ENCODE measurements at places on chromosomes 11 and 22.

GRCh38 chr11:8047382-8047781 lies 33.6 kb upstream of the TUB start:
- no peak for DNase-seq

GRCh38 chr11:8036002-8036802 lies 44.8 kb upstream of the TUB start:
- no peak for DNase-seq

DNA sequence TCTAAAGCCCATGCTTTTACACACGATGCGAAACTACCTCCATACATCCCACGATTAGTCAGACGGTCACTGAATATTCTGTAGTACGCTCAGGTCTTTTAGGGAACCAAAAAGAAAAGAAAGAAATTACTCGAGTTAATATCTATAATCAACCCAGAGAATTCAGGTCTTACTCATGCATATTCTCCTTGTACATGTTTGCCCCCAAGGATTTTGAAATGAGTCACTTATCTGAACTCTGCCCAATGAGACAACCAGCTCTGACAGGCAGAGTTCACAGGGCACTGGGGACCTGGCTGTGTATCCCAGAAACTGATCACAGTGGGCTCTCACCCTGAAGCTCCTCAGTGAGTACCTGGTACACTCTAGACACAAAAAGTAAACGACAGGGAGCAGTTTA lies 29.2 kb downstream of the RASSF10 start:
- DNase-seq = no peak

DNA sequence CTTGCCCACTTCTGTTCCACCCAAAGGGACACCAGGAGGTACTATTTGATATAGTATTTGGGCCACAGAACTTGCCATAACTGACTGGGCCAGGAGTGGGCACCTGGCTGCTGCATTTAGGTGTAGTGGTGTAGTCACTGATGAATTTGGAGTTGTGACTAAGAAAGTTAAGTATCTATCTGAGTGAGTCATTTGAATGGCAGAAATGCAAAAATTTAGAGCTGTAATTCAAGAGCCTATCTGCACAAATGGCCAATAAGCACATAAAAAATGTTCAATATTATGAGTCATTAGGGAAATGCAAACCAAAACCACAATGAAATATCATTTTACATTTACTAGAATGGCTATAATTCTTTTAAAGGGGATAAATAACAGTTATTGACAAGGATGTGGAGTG lies 14.7 kb downstream of the GLYATL2 start:
- no peak for DNase-seq

- DNase-seq = no peak
Measured at GRCh38 chr22:38205261-38206128, 3.7 kb downstream of the MAFF start.

DNA sequence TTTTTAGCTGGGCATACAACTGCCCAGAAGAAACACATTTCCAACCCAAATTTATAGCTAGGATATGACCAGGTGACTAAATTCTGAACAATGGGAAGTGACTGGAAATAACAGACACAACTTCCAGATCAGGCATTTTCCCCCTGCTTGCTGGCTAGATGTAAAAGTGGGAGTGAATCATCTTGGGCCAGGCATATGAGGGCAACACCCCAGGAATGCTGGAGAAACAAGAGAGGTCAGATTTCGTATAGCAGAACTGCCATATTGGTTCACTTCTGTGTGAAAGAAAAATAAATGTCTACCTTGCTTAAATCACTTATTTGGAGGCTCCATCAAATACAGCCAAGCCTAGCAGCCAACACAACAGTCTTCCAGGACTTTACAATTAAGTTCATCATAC lies 7.4 kb downstream of the ATL3 start:
- no peak for DNase-seq

- DNase-seq = no peak
Measured at GRCh38 chr11:107017104-107017432, 1.2 kb downstream of the GUCY1A2 start.

- DNase-seq = no peak
Measured at GRCh38 chr11:101528541-101528940, 55.3 kb downstream of the TRPC6 start.

DNA sequence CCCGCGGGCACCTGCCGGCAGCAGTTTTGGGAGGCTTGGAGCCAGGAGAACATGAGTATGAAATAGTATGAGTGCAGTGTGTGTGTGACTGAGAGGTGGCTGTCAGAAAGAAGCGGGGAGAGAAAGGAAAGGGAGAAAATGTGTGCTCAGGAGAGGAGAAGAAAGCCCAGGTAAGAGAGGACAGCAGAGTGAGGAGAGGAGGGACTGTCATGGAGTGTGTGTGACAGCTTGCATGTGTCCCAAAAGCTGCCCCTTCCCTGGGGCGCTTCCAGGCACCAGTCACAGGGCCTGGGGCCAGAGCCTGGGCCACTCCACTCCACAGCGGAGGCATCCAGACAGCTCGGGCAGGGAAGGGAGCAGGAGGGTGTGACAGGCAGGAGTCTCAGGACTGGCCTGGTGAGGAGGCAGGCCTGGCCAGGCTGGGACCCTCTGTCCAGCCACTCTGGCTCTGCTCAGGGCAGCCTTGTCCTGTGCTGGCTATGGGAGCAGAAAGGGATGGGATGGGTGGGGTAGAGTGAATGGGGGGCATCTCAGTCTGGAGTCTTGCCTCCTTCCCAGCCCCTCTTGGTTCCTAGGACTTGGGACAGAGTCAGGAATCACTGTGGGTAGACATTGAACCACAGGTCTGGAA lies 949 bp downstream of the MMP11 start:
- DNase-seq = no peak

DNA sequence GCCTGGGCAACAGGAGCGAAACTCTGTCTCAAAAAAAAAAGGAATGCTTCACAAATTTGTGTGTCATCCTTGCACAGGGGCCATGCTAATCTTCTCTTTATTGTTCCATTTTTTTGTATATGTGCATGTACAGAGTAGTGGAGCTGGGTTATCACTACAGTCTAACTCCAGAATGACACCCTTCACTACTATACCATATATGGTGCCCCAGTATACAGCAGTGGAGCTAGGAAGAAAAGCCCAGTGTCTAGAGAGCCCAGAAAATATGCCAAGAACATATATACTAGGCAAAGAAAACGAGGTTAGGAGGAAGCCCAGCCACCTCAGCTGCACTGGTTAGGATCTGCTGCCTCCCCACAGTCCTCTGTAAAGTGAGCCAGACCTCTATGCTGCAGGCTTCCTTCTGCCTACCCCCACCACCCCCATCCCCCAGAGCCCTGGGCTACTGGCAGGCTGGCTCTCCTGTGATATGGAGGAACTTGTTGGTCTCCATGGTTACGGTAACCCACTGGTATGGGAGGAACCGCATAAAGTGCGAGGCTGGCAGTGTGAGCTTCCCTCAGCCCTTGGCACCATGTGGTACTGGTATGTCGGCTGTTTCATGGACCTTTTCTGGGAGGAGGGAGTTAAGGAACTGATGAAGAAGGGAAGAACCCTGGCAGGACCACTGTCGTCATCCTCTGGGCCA lies 34.3 kb downstream of the RCOR2 start:
- DNase-seq = no peak

- no peak for DNase-seq
Measured at GRCh38 chr11:24738972-24739371, 242.1 kb downstream of the LUZP2 start.

DNA sequence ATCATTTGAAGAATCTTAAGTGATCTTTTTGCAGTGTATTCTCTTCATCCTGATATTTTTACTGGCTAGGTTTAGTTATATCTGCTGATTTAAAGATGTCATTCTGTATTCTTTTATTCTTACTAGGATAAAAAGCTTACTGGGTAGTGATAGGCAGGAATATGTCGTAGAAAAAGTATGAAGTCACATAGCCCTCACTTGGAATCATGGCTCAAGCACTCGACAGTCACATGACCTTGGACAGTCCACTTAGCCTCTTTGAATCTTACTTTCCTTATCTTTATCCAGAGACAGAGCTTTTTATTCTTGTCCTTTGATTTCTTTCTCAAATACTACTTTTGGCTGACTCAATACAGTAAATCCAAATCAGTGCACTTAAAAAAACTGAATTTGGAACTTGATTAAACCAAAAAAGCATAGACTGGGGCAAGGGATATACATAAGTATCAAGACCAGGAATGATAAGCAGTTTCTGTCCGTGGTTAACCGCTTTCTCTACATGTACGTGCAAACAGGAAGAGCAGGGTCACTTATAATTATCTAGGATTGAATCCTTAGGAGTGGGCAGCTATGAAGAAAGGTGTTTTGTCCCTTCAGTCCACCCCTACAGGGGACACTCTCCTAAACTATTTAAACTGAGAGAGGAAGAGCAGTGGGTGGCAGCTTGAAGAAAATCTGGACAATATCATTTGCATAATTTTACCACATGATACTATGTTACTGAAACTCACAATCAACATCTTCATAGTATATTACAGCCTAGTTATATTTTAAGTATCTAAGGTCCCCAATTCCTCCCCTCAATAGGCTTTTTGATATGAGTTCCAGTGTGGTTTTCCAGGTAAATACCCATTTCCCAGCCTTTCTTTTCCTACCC lies 8.0 kb downstream of the MMP7 start:
- no peak for DNase-seq

DNA sequence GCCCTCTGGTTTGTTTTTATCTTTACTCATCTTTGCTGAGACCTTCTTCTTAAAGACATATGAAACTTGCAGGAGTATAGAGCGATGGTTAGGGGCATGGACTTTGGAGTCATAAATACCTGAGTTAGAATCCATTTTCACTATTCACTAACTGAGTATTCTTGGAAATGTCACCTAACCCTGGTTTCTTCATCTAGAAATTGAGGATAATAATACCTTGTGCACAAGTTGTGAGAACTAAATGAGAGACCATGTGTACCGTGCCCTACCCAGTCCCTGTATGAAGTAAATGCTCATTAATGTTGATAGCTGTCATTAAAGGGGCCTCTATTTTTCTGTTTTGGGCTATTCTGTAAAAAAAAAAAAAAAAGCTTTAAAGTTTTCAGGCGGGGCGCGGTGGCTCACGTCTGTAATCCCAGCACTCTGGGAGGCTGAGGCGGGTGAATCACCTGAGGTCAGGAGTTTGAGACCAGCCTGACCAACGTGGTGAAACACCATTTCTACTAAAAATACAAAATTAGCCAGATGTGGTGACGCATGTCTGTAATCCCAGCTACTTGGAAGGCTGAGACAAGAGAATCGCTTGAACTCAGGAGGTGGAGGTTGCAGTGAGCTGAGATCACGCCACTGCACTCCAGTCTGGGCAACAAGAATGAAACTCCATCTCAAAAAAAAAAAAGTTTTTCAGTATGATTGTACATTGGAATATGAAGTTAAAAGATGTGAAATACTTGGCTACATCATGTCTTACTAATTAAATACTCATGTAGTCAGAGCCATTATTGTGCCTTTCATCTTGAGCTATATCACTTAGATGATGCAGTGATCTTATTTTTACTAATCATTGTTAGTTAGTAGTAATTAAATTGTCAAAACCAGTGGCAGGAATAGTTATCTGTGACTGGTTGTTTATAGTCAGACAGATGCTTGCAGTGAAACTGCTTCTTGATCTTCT lies 95.0 kb downstream of the AMOTL1 start:
- DNase-seq = no peak

- DNase-seq = no peak
Measured at GRCh38 chr22:36375071-36375980, 12.4 kb downstream of the MYH9 start.

DNA sequence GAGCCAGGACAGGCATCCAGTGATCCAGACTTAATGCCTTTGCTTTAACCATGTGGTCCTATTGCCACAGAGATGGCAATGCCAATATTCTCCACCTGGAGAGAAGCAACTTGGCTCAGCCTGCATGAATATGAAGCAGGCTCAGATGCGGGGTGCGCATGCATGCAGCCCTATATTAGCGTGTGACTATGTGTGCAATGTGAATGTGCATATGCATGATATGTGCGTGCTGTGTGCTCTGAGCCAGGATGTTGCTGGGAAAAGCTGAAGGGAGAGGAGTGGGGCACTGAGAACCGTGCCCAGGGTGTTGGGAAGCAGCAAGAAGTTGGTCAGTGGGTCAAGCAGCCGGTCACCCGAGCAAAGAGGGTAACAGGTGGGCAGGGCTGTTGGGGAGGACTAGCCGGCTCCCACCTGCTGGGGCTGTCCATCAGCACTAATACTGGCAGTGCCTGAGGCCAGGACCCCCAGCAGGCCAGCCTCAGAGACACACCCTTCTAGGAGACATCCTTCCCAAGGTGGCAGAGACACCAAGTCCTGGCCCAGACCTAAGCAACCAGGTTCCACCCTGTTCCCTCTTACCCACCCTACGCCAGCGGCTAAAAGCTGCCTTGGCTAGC lies 24.8 kb upstream of the MYOD1 start:
- DNase-seq = no peak

Data from stimulated activated CD4-positive, alpha-beta T cell treated with anti-CD3 and anti-CD28 coated beads, Interleukin-1b, Interleukin-23, amount 100 ng/mL, for 1 hour (primary cell).